ENCODE measurements at places on chromosomes 12 and 14.

DNA sequence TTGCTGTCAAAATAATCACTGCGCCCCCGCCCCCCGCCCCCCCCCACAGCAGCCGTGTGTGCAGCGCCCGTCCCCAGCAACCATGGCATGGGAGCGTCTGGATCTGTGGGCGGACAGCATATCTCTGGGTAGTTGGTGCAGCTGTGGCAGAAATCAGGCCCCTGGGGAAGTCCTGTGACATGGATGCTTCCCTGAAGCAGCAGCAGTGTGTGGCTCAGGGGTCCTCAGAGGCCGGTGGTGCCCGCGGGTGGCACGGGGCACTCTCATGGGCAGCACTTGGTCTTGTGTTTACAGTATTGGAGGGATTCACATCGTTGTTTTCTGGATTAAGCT lies 19.2 kb downstream of the XRCC3 start:
- no peak for DNase-seq

GRCh38 chr14:70009961-70010360 lies 130.7 kb downstream of the SMOC1 start:
- DNase-seq: no peak

DNA sequence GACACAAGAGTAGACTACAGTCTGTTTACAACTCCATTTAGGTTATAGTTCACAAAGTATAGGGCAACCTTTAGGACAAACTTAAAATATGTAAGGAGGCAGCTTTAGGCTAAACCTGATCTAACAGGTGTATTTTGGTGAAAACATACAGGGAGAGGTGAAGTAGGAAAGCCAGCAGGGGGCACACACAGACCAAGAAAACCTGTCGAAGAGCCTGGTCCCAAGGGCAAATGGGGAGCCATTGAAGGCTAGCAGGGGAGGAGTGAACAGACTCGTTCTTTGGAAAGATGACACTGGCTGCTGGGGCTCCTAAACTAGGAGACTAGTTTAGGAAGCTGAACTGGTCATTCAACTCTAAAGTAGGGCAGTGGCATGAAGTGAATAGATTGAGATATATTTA lies 138.8 kb upstream of the WSCD2 start:
- DNase-seq: peak; percentile 13

- DNase-seq: no peak
Measured at GRCh38 chr14:74568911-74569310, 43.1 kb downstream of the LTBP2 start.

- DNase-seq: no peak
Measured at GRCh38 chr12:42583016-42583415, 6.5 kb downstream of the PRICKLE1 start.

DNA sequence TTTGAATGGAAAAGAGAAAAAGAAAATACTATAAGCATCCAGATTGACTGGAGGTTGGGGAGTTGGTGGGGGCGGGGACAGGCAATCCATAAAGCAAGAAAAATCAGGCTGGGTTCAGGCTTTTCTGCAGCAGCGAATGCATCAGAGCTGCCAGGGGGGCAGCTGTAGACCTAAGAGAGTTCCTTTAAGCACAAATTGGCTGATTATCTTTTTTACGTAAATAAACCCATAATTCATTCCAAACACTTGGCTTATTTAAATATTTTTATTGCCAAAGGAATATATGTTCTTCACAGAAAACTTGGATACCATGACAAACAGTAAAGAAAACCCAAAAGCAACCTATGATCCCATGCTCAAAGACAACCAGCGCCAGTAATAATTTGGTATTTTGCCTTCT lies 10.2 kb downstream of the BDKRB2 start:
- DNase-seq: no peak

DNA sequence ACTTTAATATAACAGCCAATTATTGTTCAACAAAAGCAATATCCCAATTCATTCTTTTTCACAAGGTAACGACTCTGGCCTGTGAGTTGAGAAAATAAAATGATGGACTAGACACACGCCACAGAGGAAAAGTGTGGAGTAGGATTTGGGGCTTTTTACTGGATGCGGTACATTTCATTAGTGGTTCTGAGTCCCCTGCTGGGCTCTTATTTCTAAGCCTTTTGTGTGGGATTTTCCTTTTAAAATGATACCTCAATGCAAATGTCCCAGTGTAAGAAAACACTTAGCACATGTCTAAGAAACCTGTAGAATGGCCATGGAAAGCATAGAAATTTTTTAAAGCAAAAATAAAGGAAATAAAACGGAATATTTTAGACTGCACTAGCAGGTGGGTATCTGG lies 73.4 kb downstream of the C12orf42 start:
- no peak for DNase-seq

- no peak for DNase-seq
Measured at GRCh38 chr14:67225523-67225922, 15.7 kb upstream of the PALS1 start.

- no peak for DNase-seq
Measured at GRCh38 chr12:127389923-127390322, 877.0 kb upstream of the TMEM132C start.

GRCh38 chr14:21748869-21749303 lies 75.3 kb upstream of the OR4E1 start:
- DNase-seq: peak; percentile 65

DNA sequence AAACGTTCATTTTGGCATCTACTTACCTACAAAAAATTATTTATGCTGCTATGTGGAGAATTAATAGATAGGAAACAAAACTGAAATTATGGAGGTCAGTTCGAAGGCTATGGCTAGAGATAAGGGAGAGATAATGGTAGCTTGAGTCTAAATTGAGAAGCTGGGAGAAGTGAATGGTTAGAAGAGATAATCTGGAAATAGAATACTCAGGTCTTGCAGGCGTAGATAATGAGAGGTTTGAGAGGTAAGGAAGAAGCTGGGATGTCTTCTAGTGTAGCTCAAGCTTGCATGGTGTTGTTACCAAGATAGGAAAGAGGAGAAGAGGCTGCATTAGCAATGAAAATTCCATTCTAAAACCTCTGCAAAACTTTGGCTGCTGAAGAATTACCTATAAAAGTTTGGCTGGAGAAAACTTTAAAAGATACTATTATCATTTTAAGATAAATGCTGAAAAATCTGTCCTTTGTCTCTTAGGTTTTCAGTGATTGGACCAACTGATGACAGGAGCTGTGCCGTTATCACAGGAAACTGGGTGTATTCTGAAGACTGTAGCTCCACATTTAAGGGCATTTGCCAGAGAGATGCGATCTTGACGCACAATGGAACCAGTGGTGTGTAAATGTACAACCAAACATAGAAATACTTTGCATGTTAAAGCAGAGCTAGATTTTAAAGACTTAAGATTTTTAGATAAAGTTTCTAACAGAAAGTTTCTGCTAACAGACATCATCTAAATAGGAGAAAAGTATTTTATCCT lies 14.1 kb downstream of the KLRF2 start:
- no peak for DNase-seq

- DNase-seq: no peak
Measured at GRCh38 chr12:495466-495865, 35.7 kb downstream of the B4GALNT3 start.

DNA sequence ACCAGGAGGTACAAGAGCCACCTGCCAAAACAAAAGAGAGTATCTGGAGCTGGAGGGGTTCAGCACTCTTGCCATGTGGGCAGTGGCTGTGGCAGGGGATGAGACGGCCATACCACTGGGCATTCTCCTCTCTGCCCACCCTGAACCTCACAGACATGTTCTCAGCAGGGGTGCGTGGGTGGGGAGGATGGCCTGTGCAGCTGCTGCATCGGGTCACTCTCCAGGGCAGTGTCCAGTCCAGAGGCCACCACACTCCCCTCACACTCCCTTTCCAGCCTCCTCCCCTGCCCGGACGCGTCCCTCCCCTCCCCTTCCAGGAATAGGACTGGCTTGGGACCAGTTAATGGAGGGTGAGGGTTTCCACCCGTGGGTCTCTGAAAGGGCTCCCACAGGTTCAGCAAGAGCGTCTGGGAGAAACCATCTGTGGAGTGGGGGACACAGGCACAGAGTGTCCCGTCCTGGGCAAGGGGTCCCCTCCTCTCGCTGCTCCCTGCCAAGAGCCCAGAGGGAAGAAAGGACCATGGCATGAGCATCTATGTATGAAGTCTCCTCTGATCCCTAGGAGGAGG lies 501 bp downstream of the C1R start:
- no peak for DNase-seq

- no peak for DNase-seq
Measured at GRCh38 chr14:96165493-96166436, 38.9 kb upstream of the BDKRB2 start.

DNA sequence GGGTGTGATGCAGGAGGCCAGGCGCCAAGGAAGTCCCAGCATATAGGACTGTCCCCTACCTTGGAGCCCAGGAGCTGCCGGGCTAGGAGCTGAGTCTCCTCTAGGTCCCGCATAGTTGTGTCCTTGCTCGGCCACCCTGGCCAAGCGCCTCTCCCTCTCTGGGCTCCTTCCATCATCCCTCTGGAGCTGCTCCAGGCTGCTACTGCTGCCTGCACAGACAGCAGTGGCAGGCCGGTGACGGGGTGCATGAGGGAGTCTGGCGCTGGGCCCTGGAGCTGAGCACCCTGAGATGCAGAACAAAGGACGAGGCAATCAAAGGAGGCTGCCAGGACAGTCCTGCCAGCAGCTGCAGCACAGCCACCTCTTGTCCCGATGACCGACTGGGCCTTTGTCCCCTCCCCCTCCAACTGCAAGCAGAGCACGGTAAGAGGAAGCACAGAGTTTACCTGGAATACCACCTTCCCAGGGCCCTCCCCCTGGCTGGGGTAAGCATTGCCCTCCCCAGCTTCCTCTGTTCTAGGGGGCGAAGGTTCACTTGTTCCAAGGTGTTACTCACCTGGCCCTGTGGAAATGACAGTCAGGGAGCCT lies 10.4 kb downstream of the DTX1 start:
- DNase-seq: no peak

GRCh38 chr12:80490329-80490728 lies 46.3 kb downstream of the PTPRQ start:
- DNase-seq: no peak

- no peak for DNase-seq
Measured at GRCh38 chr14:55092341-55092740, 36.7 kb upstream of the LGALS3 start.

- no peak for DNase-seq
Measured at GRCh38 chr12:15782667-15783066, 6.5 kb downstream of the EPS8 start.

GRCh38 chr14:68792678-68792978 lies 239 bp downstream of the ZFP36L1 start:
- no peak for DNase-seq

GRCh38 chr14:79265366-79265946 lies 945.8 kb downstream of the DIO2 start:
- no peak for DNase-seq

- DNase-seq: no peak
Measured at GRCh38 chr14:75427126-75427481, 718 bp upstream of the JDP2 start.

- DNase-seq: peak; percentile 52
Measured at GRCh38 chr14:64510825-64511671, 6.5 kb downstream of the ZBTB1 start.

DNA sequence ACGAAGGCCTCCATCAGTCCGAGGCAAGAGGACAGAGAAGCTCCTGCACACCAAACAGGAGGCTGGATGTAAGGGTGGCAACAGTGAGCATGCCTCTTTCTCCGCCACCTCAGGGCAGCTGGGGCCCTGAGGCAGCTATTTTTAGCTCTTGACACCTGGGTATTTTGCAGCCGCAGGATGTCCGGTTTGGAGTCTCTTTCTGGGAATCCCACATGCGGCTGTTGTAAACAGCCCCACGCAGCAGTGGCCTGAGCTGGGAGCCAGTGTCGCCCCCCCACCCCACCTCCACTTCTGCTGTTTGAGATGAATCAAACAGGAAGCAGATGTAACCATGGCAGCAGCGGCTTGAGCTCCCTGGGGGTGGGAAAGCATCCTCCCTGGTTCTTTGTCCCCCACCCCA lies 11.7 kb downstream of the HDAC7 start:
- no peak for DNase-seq

- DNase-seq: no peak
Measured at GRCh38 chr12:123896767-123897166, 75.9 kb downstream of the CCDC92 start.

GRCh38 chr12:7433276-7433822 lies 10.6 kb downstream of the CD163L1 start:
- no peak for DNase-seq

- DNase-seq: peak; percentile 11
Measured at GRCh38 chr12:44930972-44931600, 55.0 kb upstream of the NELL2 start.

DNA sequence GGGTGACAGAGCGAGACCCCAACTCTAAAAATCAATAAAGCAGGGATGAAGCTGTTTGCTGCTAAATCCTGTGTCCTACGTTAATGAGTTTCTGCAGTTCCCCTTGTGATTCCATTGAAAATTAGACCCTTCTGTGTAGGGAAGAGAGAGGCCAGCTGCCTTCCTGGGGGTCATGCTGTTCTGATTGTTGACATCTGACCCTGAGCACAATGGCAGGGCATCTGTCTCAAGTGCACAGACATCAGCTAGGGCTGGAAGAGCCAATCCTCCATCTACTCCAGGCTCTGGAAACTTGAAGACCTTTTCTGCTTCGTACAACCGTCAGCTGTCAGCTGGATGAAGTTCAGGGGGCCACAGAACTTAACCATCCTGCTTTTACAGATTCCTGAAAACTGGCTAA lies 10.1 kb downstream of the FBXL14 start:
- no peak for DNase-seq

DNA sequence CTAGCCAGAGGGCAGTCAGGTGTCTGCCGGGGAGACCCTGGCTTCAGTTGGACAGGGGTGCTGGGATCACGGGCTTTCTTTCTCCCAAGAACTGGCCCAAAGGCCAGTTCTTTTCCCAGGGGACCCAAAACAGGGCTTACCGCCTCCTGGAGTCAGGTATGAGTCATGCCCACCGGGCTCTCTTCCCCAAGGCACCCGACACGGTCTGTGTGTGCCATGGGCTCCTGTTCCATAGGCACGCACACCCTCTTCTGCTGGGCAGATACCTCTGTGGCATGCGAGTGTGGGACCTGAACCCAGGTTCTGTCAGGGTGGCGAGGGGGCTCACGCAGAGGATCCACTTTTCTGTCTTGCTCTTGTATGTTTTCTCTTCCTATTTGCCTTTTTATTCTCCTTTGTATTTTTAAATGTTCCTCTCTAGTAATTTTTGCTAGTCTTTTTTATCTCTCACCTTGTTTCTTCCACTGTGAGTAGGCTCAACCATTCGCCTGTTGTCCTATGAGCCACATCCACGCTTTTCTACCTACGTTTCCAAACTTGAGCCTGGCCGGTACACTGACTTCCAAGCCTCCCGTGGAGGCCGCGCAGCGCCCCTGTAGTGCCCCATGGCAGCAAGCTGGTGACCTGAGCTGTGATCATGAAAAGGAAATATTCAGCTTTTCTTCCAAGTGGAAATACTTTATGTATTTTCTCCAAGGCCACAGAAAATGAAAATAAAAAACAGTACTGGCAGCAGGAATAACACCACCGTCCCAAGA lies 362.2 kb downstream of the CACNA1C start:
- no peak for DNase-seq

- no peak for DNase-seq
Measured at GRCh38 chr12:59282999-59283398, 312.8 kb upstream of the SLC16A7 start.

Data from HEK293T (cell line).